Left renal pelvis (tissue), 4 donors: ENCODE measurements at places on chromosomes 1 and 21. TPM values are rescaled to one million over a fixed set of nuclear protein-coding genes. Genes with fewer than 3 reads are reported as not detected.

The ASTN1 gene
- 2.1 TPM for polyA plus RNA-seq

The RNU1-1 gene
- not detected for polyA plus RNA-seq

The ARHGEF10L gene
- 37.9 TPM for polyA plus RNA-seq

The OR2AK2 gene
- polyA plus RNA-seq: not detected

The TNN gene
- polyA plus RNA-seq: 3.5 TPM

The POFUT2 gene
- polyA plus RNA-seq: 38.2 TPM

The S100A7A gene
- not detected for polyA plus RNA-seq

The LCE2B gene
- not detected for polyA plus RNA-seq

The ABCA4 gene
- 6.0 TPM for polyA plus RNA-seq

The PRKAA2 gene
- polyA plus RNA-seq: 16.3 TPM
